ENCODE measurements at places on chromosomes 16 and 17.
A peak's percentile ranks its signal among the peaks of the same experiment; 100 is the strongest.

DNA sequence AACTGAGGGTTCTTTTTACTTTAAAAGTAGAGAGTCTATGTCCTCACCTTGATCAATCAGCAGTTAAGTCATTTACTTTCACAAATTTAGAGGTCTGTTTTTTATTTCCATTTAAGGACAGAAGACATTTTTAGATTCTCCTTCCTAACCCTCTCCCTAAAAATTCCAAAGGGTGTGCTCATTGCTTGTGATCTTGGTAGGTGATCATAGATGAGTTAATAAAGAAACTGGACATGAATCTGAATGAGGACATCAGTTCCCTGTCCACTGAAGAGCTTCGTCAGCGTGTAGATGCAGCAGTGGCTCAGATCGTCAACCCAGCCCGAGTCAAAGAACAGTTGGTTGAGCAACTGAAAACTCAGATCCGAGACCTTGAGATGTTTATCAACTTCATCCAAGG, 8.8 kb downstream of the RUNDC1 start:
- DNase-seq: no peak

DNA sequence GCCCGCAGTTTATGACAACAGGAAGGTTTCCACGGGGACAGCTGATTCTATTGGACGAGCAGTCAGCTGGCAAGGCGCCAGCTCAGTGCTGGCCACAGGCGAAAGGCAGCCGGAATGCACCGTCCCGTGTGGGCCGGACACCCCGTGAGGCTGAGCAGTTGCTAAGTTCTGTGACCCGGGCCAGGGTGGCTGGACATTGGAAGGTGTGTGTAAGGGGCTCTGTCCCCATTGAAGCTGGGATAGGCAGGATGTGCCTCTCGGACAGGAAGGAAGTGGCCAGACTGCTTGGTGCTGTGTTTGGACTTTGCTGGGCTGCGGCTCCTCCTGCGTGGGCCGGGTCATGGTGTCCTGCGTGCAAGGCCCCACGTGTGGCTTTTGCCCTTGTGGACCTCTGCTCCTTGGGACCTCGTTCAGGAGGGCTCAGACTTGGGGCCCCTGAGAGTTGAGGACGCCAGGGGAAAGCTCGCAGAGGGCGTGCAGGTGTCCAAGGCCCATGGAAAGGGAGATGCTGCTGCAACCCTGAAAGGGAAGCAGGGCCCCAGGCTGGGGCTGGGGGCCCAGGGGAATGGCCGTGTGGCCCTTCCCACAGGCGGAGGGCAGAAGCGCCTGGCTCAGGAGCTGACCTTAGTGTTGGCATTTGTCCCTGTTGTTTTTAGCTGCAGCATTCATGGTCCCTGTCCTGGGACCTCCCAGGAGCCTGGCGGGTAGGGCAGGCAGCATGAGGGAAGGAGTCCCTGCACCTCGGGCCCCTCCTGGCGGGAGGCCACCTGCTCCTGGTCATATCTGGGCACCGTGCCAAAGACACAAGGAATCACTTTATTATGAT, 10.0 kb downstream of the BAIAP2 start:
- peak; percentile 55 for DNase-seq

DNA sequence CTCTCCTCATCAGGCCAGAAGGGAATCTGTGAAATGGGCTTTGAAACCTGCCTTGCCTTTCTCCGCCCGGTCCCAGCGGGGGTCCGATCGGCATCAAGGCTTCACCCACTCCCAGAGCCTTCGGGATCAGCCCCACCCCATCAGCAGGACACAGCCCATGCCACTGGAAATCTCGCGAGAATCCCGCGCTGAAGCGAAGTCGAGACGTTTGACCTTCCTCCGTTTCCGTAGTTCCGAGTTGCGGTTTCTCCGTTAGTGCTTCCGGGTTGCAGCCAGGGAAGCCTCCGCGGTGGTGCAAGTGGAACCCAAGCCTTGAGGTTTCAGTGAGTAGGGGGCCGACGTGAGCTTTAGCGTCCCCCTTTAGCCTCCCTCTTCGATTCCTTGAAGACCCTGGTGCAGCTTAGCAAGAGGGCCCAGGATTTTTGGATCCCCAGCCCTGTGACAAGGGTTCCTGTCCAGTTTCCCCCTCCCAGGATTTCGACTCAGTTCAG, at the start of gene COASY:
COASY (plus strand) TSS at position 252 of the 491 bp plus-strand sequence. CDS start 475 bp downstream, outside the sequence.
- peak; percentile 97 for DNase-seq

DNA sequence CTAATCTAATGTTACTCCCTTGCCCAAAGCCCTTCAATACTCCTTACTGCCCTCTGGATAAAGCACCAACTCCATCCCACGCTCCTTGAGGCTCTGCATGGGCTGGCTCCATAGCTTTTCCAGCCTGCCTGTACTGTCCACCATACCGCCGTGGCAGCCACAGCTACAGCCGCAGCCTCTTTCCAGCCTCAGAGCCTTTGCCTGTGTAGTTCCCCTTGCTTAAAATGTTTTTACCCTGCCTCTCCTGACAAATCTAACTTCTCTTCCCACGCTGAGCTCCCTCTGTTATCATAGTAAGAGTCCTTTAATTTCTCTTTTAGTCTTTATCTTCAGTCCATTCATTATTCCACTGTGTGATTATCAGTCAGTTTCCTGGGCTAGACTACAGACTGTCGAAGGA, 22.0 kb downstream of the TEX14 start:
- DNase-seq: no peak

GRCh38 chr16:2035431-2036199, 8.9 kb downstream of the NHERF2 start:
- peak; percentile 71 for DNase-seq

GRCh38 chr16:83247767-83248372, 559.9 kb upstream of the HSBP1 start:
- DNase-seq: no peak

DNA sequence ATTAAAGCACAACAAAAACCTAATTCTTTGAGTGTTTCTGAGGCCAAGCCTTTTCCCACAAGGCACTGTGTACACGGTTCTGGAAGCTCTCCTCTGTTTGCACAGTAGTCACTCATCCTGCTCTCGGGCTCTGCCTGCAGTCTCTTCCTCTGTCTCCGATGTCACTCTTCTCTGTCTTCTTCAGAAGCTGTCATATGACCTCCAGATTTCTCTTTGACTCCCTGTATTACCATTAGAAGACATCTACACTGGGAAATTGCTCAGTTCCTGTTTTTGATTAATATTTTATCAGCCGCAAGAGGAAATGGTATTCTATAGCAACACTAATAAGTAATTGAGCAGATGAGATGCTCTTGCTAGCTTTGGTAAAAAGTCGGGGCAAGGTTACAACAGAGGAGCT, 422.9 kb downstream of the WWOX start:
- no peak for DNase-seq

DNA sequence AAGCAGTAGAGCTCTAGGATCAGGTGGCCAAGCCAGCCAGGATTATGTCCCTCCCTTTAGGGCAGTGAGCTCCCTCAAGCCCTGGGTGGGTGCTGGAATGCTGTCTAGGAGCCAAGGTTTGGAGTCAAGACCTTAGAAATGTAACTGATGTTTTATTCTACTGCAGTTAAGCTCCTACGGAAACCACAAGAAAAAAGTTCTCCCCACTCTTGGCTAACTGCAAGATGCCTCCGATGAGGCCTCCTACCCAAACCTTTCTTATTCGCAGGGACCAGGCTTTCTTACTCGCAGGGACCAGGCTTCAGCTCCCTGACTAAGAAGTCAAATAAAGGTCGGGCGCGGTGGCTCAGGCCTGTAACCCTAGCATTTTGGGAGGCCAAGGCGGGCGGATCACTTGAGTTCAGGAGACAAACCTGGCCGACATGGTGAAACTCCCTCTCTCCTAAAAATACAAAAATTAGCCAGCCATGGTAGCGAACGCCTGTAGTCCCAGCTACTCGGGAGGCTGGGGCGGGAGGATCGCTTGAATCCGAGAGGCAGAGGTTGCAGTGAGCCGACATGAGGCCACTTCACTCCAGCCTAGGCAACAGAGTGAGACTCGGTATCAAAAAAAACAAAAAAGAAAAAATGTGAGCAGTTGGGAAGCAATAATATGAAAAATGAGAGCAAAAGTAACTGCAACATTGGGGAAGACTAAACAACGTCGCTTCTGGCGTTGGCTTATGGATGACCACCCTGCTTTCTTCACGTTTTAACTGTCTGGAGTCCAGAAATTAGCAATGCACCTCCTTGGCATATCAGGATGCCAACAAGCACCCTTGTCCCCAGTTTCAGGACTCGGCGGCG, 31.7 kb upstream of the ARL4D start:
- DNase-seq: no peak

DNA sequence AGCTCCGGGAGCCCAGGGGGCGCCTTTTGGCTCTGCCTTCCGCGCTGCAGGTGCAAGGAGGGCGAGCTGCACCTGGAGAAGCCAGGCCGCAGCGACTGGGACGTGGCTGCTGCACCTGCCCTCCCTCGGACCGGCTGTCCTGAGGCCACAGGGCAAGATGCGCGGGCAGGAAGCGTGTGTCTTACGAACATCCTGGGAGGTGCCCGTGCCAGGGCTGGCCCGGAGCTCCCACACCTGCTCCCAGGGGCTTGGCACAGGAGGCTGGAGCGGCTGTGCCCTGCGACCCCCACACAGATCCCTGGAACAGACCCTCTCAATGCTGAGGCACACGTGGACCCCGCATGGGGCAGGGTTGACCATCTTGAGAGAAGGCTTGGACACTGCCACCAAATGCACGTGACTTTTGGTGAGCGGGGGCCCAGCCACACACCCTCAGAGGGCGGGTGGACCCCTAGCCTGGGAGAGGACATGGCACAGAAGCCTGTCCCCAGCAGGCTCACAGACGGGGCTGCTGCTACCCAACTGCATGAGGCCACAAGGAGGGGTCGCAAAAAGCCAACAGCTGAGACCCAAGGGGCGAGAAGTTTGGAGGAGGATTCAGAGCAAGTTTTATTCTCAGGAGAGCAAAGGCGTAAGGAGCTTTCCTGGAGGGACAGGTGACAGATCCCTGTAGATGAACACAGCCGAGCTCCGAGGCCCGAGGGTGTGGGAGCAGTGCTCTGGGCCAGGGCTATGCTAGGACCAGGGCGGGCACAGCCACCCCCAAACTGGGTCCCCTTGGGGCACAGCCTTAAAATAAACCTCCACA, 11.4 kb downstream of the NDUFAF8 start:
- no peak for DNase-seq

GRCh38 chr16:74742051-74742481, 32.6 kb downstream of the FA2H start:
- no peak for DNase-seq

GRCh38 chr17:60161598-60162330, 12.0 kb downstream of the CA4 start:
- no peak for DNase-seq

DNA sequence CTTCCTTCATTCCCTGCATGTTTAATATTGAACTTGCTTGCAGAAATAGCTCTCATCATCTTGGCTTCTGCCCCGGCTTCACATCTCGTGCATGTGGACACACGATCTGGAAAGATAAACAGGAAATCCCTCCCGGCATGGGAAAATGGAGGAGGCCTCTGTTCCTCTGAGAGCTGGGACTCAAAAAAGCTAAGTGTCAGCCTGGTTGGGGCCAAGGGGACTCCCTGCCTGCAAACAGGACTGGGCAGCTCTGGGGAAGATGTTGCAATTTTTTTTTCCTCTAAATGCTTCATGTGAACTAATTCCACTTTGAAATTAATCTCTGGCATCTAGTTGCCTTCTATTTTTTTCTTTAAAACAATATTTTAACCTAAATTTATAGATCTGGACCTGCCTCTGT, 24.8 kb downstream of the ITPRIPL2 start:
- DNase-seq: peak; percentile 28

DNA sequence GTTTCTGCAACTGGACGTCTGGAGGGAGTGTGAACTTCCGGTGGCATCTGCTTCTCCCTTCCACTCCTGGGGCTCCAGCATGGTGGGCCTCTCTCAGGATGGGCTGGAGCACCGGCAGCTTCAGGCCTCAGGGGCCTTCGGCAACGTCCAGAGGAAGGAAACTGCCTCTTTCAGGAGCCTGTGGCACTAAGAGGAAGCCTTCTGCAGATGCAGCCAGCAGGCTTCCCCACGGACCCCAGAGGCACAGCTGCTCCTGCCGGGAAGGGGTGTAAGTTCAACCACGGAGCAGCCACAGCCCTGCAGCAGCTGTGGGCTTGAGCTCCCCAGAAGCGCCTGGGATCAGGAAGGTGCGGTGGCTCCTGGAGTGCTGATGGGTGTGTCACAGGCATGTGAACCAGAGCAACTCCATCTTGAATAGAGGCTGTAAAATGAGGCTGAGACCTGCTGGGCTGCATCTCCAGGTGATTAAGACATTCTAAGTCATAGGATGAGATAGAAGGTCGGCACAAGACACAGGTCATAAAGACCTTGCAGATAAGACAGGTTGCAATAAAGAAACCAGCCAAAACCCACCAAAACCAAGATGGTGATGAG, 50.8 kb upstream of the KLHDC4 start:
- DNase-seq: no peak

DNA sequence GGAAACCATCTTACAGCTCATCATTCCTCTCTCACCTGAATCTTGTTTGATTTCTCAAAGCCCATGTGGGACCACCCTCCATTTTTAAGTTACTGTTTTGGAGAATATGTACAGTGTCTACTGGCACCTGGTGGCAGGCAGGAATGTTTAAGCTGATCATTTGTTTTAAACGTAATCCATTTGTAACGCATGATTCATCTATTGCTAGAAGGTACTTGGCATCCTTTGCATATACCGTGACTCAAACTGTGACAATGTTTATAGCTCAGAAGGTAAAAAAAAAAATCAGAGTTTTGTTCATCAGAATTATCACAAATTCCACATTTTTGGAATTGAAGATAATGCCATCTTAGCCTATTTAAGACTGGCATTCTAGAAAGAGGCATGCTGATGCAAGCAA, 1007.5 kb upstream of the EEF2KMT start:
- DNase-seq: no peak

DNA sequence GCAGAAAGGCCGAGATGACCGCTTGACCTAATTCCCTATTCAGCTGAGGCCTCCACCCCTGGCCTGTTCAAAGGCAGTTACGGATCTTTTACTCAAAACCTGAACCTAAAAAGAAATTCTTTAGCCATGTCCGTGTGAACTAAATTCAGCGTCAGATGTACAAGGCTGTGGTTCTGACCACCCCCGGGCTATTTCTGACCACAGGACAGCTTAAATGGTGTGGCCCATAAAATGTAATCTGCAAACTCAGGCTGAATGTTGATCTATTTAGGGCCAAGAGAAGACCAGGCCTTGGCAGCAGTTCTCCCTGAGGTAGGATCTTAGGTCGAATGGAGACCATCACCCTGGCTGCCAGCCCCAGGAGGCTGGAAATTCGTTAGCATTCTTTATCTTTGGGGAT, 485.5 kb downstream of the WWOX start:
- no peak for DNase-seq

DNA sequence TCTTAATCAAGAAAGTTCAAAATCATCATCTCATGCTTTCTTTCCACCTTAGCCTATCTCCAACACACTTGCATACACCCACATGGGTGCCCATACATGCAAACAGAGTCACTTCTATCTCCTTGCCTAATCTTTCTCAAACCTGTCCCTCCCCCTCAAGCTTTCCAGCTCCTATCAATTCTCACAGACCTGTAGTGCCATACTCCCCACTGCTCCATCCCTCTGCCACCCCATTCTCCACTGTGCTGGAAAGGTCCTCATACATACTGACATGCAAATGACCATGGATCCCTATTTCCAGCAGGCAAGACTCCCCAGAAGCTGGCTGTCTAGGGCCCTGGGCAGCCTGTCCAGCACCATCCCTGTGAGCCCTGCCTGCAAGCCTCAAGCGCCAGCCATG, 320.4 kb upstream of the CCL2 start:
- no peak for DNase-seq
